T-cell (primary cell): ENCODE measurements at places on chromosomes 16 and 17.

GRCh38 chr16:30183233-30184095, at the start of gene CORO1A:
Gene CORO1A, plus strand, starts transcription at chr16:30183602. Its CDS starts 1,608 bp downstream, at chr16:30185210.
- DNase-seq: peak; percentile 74

DNA sequence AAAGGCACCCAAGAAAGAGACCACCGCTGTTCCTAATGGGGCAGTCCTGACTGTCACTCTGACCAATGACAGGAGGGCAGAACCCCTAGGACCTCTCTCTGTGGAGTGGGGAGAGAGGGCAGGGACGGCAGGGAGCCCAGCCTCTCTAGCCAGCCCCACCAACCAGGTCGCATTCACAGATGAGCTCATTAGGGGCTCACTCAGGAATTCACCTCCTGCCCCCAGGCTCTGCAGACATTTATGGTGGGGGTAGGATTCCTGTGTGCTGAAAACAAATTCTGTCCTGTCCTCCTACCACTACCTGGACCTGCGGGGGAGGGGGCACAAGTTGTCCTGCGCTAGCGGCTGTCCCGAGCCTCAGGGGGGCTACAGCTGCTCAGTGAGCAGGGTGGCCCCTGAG, 27.7 kb upstream of the GPRC5C start:
- no peak for DNase-seq

GRCh38 chr17:7225711-7226331, 6.1 kb downstream of the ACADVL start:
- no peak for DNase-seq

DNA sequence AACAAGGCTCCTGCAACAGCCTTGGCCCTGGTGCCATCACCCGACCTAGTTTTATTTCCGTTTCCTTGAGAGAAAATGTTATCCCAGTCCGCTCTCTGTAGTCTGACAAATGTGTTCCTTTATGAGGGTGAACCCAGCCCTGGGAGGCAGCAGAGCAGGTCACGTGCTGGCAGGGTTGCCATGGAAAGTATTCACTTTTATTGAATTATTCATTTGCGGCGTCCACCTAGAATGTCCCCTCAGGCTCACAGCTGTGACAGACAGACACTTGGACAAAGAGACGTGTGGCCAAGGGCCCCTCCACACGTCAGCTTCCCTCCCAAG, 90.0 kb downstream of the WSCD1 start:
- DNase-seq: no peak

DNA sequence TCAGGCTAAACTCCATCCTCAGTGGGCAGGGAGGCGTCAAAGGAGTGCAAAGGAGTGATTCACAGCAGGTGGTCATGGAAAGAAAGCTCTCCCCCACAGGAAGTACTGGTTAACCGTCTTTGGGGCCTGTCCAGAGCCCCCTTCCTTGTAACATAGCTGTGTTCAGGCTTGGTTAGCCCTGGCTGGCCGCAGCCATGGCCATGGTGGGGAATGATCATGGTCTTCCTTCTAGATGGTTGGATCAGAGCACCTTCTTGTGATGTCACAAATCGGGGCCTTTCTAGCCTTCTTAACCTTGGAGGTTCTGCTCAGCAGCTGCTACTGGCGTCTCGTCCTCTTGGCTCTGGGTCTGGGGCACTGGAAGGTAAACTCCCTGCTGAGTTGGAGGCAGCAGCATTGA, 15.8 kb downstream of the NKD1 start:
- no peak for DNase-seq
